K562 (cell line): ENCODE measurements at places on chromosomes 1 and 21. TPM values are rescaled to one million over a fixed set of nuclear protein-coding genes. Genes with fewer than 3 reads are reported as not detected.

DNA sequence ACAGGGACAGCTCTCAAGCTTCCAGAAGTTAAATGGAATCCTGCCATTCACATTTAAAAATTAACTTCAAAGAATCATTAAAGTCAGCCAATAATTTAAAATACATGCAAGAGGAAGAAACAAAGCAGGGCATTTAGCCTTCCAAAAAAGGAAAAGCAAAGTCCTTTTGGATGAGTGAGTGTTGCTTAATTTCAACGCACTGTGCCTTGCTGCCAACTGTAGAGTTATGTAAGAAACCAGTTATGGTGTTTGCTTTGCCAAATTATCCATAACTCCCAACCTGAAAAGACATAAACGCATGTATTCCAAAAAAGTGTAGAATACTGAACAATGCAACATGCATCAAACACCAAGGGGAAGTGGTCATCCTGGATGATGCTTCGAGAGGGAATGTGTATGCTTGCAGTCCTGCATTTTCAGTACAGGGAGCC, 16.1 kb upstream of the KCNE1 start:
- DNase-seq, result no peak
- H3K4me1 ChIP-seq, result no peaks in the 10 kb centered on the region
- no peak overlapping the region for H3K4me3 ChIP-seq
- peaks cover 12% of the 10 kb centered on the region for H3K27me3 ChIP-seq

- no peaks in the 10 kb centered on the region for H3K36me3 ChIP-seq
- H3K4me1 ChIP-seq, result peaks cover 8% of the 10 kb centered on the region
- H3K4me3 ChIP-seq, result no peak overlapping the region
- H3K27me3 ChIP-seq, result peaks cover 5% of the 10 kb centered on the region
Observed at GRCh38 chr1:109770331-109771095, 6.8 kb upstream of the EPS8L3 start.

The DNAI4 gene
- 2.9 TPM in 2 replicates for total RNA-seq

The ARHGEF10L gene
- total RNA-seq, result 0.13 TPM in 2 replicates

GRCh38 chr1:20432891-20433290, 53.1 kb downstream of the CAMK2N1 start:
- H3K27ac ChIP-seq, result no peak overlapping the region
- DNase-seq, result no peak
- peaks cover 16% of the 10 kb centered on the region for H3K27me3 ChIP-seq
- no peaks in the 10 kb centered on the region for H3K4me1 ChIP-seq

- no peak overlapping the region for H3K27ac ChIP-seq
- peaks cover 5% of the 10 kb centered on the region; the same call in 1 of the 3 replicates for H3K4me1 ChIP-seq
- H3K27me3 ChIP-seq, result peaks cover 66% of the 10 kb centered on the region
- no peak overlapping the region for H3K4me3 ChIP-seq
Observed at GRCh38 chr1:113983391-113983790, 4.1 kb downstream of the OLFML3 start.

The MXRA8 gene
- 9.1 and 10.8 TPM in 2 replicates for total RNA-seq

The KCNK2 gene
- total RNA-seq, result 0.13 and 0.42 TPM in 2 replicates

DNA sequence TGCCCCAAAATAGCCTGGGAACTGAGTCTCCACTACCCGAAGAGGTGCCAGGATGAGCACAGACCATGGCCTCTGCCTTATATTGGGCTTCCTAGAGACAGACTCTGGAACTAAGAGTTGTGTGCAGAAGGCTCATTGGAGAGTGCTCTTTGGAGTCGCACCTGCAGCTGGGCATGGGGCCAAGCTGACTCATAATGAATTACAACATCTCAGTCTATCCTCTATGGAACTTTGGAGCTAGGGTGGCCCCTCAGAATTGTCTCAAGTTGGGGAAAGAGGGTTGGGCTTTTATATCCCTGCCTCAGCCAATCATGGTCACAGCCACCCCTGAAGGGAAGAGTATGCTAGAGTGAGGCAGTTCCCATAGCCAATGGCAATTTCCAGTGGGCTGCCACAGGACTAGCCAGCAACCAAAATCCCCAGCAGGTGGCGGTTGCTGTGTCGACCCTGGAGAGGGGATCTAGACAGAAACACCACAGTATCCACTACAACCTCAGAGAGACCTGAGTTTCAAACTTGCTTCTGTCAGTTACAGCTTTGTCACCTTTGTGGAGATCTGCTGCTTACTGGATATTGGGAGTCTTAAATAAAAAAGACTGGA, 93.8 kb downstream of the DMRTA2 start:
- H3K4me1 ChIP-seq, result no peaks in the 10 kb centered on the region; the same call in 2 of the 3 replicates
- H3K27ac ChIP-seq, result no peak overlapping the region
- no peaks in the 10 kb centered on the region for H3K36me3 ChIP-seq
- H3K27me3 ChIP-seq, result peaks cover 17% of the 10 kb centered on the region; the same call in 1 of the 2 replicates
- DNase-seq, result no peak

DNA sequence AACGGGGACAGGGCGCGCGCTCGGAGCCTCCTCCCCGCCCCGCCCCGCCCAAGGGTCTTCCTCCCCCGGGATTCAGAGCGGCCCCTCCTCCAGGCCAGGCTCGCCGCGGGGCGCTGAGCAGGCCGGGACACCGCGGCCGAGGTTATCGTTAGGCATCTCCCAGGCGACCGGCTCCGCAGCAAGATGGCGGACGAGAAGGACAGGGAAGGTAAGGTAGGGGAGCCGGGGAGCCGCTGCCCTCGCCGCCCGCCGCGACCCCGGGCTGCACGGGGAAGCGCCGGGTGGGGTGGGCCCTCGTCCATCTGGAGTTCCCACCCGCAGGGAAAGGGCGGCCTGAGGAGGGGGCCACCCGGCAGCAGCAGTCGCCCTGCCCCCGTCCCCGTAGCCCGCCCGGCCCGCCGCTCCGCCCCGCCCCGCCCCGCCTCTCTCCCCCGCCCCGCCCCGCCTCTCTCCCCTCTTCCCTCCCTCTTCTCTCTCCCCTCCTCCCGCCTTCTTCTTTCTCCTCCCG, 105.9 kb upstream of the HNRNPU start:
- DNase-seq, result peak; percentile 88
- no peaks in the 10 kb centered on the region for H3K27me3 ChIP-seq
- H3K4me1 ChIP-seq, result peaks cover 14% of the 10 kb centered on the region; the same call in 2 of the 3 replicates

The TMEM125 gene
- total RNA-seq, result 0.45 TPM in 1 of 2 replicates, not detected in the other

DNA sequence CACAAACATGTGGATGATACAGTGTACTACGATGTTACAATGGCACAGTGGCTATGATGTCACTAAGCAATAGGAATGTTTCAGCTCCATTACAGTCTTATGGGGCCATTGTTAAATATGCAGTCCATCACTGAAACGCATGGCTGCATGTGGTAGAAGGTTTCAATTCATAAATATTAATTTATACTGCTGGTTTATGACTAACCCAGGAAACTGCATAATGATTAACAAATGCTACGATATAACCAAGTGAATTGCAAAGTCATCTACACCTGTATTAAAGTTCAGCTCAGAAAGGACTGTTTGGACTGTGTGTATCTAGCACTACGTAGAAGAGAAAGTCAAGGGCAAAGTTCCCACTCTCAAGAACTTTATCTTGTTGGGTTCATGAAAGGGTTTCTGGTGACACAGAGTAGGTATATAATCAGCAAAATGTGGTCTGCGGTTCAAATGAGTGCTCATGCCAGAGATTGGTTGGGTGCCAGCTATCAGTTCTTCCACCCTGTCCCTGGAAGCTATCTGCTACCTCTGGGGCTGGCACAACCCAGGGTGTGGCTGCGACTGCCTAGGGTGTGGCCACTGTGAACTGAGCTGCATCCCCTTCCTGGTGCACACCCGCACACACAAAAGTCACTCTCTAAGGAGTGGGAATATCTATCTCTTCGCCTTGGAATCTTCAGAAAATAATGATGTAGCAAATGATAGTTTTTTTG, 14.8 kb downstream of the MGST3 start:
- DNase-seq, result peak; percentile 48
- H3K4me1 ChIP-seq, result peaks cover 10% of the 10 kb centered on the region; the same call in 1 of the 2 replicates
- H3K4me3 ChIP-seq, result no peak overlapping the region
- H3K27me3 ChIP-seq, result no peaks in the 10 kb centered on the region
- peaks cover 3% of the 10 kb centered on the region; the same call in 2 of the 3 replicates for H3K36me3 ChIP-seq

GRCh38 chr1:28028873-28029654, 59.3 kb downstream of the EYA3 start:
- H3K27me3 ChIP-seq, result no peaks in the 10 kb centered on the region
- H3K36me3 ChIP-seq, result peaks cover 40% of the 10 kb centered on the region
- no peak overlapping the region for H3K4me3 ChIP-seq
- no peak for DNase-seq

The KRTAP21-2 gene
- not detected in 2 replicates for total RNA-seq

The IL19 gene
- not detected in 2 replicates for total RNA-seq

GRCh38 chr1:43531906-43532584, 1.4 kb downstream of the PTPRF start:
- peaks cover 2% of the 10 kb centered on the region; the same call in 1 of the 3 replicates for H3K4me1 ChIP-seq
- H3K4me3 ChIP-seq, result 0 out of 2 replicates have a peak overlapping the region, but pooled peaks have one; percentile 25
- DNase-seq, result no peak
- H3K36me3 ChIP-seq, result no peaks in the 10 kb centered on the region
- H3K27me3 ChIP-seq, result peaks cover 27% of the 10 kb centered on the region; the same call in 2 of the 3 replicates

DNA sequence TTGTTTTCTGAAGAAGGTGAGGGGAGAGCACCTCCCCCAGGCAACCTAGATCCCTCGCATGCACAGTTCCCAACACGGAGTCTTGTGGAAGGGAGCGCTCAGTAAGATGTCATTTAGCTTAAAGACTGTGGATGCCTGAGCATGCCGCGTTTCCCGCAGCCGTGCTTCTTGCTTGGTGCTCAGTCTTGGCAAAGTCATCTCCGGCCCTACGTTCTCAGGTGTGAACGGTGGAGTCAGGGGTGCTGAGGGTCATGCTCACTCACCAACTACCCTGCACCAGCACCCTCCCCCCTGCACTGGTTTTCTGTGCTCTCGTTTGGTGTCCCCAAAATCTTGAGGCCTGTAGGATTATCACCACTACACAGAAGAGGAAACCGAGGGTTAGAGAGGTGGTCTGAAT, 202.1 kb downstream of the RHOU start:
- H3K4me3 ChIP-seq, result no peak overlapping the region
- H3K36me3 ChIP-seq, result no peaks in the 10 kb centered on the region
- peaks cover 52% of the 10 kb centered on the region for H3K27me3 ChIP-seq
- no peaks in the 10 kb centered on the region for H3K4me1 ChIP-seq

GRCh38 chr1:54329312-54330003, 76.7 kb downstream of the SSBP3 start:
- no peak for DNase-seq
- H3K27ac ChIP-seq, result no peak overlapping the region
- H3K27me3 ChIP-seq, result no peaks in the 10 kb centered on the region
- peaks cover 12% of the 10 kb centered on the region; the same call in 2 of the 3 replicates for H3K36me3 ChIP-seq
- H3K4me1 ChIP-seq, result peaks cover 23% of the 10 kb centered on the region
- H3K4me3 ChIP-seq, result no peak overlapping the region

The HMGCS2 gene
- total RNA-seq, result 0.13 and 0.18 TPM in 2 replicates

The COP1 gene
- 53.8 and 58.6 TPM in 2 replicates for total RNA-seq

DNA sequence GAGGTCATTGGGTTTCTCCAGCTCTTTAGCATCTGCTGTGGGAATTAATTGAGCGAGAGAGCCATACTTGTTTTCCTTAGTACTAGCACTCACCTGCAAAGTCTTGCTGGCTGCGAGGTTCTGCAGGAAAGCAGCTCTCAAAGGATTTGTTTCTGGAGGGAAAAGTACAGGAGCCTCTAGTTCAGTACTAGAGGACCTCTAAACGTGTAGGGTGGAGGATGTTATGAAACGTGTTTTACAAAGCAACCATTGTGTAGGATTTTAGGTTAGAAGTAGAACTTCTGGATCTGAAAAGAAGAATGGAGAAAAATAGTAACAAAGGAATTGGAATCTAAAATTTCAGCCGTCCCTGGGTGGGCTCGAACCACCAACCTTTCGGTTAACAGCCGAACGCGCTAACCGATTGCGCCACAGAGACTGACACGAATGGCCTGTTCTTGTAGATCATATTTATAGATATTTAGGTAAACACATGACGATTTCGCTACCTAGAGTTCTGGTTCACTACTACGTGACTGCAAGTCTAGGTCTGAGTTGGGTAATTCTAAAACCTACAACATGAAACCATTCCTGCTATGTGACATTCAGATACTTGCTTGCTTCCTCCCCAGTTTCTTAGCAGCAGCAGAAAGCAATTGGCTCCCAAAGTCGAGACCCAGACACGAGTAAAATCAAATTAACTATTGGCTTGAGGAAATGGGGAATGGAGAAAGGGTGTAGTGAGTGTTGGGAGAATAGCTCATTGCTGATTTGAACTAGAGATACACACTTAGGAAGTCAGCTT, 60.2 kb upstream of the CFAP126 start:
- peak; percentile 81 for DNase-seq
- peak overlapping the region; percentile 42 for H3K4me3 ChIP-seq
- H3K27ac ChIP-seq, result peak overlapping the region; percentile 76
- no peaks in the 10 kb centered on the region for H3K27me3 ChIP-seq
- no peaks in the 10 kb centered on the region for H3K36me3 ChIP-seq

GRCh38 chr1:210217482-210217881, 15.1 kb upstream of the SERTAD4 start:
- DNase-seq, result no peak
- H3K36me3 ChIP-seq, result no peaks in the 10 kb centered on the region
- no peak overlapping the region for H3K27ac ChIP-seq
- H3K27me3 ChIP-seq, result no peaks in the 10 kb centered on the region
- no peak overlapping the region for H3K4me3 ChIP-seq

DNA sequence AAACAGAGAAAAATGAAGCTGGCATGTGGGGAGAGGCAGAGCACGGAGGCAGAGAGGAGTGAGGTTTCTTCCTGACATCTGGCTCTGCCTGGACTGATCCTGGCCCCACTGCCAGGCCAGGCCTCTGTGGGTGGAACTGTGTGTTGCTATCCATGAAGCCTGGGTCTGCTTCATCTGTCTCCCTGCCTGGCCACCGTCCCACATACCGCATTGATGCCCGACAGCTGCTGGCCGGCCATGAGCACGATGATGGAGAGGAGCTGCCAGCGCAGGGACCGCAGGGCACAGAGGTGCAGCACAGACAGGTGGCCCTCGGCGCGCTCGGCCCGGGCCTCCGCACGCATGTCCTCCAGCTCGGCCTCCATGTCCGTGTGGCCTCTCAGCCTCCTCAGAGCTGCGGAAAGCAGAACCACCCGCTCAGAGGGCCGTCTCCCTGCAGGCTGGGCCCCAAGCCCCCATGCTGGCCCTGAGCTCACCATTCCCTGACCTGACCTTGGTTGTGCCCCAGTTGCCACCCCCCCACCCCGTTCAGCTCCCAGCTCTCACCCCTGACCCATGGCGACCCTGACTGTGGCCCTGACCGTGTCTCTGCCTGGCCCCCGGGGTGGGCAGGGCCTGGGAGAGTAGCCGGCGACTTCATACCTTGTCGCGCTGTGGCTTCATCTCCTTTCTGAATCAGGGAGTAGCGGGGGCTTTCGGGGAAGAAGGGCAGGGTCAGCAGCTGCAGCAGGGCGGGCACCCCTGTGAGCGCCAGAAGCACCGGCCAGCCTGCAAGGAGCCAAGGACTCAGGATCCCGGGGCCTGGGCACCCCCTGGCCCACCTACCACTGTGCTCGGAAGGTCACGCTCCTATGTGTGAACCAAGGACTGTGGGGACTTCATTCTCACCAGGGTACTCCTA, 11.5 kb downstream of the SLC2A7 start:
- peaks cover 88% of the 10 kb centered on the region for H3K27me3 ChIP-seq
- H3K27ac ChIP-seq, result no peak overlapping the region
- no peak overlapping the region for H3K4me3 ChIP-seq
- H3K4me1 ChIP-seq, result no peaks in the 10 kb centered on the region
- no peak for DNase-seq
